ENCODE measurements at places on chromosomes 13 and 19.

- no peak for DNase-seq
Measured at GRCh38 chr13:79866436-79866835, 385.5 kb downstream of the NDFIP2 start.

DNA sequence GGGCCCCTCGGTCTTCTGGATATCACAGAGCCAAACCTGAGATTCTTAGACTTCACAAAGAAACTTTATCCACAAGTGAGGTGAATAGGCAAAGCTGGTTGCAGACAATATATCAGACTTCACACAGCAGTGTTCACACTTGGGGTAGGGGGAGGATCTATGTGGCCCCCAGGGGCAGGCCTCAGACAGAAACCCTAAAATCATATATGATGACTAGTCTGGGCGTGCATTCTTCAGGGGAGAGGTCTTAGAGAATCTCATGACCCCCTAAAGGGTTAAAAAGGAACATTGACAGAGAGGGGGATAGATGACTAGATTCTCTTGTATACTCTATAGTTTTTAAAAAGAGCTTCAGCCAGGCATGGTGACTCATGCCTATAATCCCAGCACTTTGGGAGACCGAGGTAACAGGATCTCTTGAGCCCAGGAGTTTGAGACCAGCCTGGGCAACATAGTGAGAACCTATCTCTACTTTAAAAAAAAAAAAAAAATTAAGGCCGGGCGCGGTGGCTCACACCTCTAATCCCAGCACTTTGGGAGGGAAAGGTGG is 2.8 kb downstream of the TYROBP start:
- no peak for DNase-seq

DNA sequence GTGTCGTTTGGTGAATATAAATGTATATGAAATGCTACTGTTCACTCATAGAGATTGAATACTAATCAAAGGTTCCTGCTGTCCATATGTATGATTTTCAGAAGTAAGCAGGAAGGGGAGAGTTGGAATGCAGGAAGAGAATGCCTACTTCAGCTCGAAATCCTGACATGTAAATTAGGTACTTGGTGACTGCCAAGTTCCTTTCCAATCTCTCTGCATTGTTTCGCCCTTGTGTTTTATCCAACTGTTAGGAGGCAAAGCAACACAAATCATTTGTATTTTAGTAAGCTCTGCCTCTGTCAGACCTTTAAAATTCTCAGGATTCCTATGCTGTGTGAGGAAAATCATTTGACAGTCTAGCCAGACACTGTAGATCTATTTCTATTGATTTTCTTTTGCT is 9.0 kb downstream of the STARD13 start:
- no peak for DNase-seq

GRCh38 chr19:56085571-56086275 is 35.4 kb downstream of the ZNF787 start:
- DNase-seq: no peak

DNA sequence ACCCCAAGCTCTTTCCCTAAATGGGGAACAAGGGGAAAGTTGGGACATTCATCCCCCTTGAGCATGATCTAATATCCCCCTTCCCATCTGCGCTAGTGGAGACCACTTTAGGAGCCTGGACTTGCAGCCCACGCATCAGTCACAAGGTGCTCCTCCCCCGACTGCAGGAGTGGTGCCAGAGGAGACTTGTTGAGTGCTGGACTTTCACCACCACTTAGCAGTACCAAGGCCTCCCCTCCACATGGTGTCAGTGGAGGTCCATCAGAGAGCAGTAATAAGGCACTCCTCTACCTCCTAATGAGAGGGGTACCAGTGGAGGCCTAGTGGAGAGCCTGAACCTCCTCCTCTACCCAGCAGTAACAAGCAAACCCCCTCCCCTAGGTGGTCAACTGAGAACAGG is 22.5 kb downstream of the CAB39L start:
- no peak for DNase-seq

DNA sequence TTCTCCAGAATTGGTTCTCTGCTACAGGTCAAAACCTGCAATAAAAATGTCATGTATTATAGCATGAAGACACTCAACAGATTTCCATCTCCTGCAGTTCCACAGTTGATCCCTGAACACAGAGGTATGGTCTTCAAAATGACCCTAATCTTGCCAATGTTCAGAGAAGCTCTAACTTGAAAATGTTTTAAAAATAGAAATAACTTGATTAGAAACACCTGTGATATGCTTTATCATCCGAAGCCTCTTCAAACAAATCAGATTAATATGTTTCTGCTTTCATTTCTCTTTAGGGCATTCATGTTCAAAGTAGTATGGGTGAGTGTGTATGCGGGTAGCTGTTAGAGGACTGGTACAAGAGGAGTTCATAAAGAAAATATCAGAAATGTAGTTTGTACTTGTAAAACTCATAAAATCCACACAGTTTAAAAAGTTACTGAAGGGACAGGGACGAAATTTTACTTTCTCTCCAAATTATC is 60.4 kb downstream of the KCNRG start:
- no peak for DNase-seq

- no peak for DNase-seq
Measured at GRCh38 chr19:7842661-7843294, 12.8 kb downstream of the EVI5L start.

GRCh38 chr13:94858856-94859255 is 146.5 kb upstream of the SOX21 start:
- no peak for DNase-seq

DNA sequence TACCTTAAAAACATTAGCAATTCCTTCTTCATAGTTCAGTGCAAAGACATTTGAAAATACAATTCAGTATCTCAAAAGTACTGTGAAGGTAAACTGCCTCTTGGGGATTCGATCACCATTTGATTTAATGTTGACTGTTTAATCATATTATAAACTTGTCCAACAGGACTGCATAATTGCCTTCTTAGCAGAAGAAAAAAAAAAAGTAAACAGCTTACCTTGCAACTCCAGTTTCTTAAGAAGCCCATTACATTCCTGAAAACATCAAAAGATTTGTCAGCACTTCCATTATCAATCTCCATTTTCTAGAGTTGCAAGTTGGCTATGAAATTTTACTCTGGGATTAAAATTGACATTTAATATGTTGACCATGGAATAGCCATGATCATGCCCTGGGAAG is 1154.6 kb downstream of the OLFM4 start:
- no peak for DNase-seq

- no peak for DNase-seq
Measured at GRCh38 chr13:106381091-106381490, 154.4 kb downstream of the EFNB2 start.

- no peak for DNase-seq
Measured at GRCh38 chr13:95676105-95676761, 706 bp upstream of the DNAJC3 start.

GRCh38 chr13:104937881-104938280 is 1597.6 kb downstream of the EFNB2 start:
- DNase-seq: no peak

- no peak for DNase-seq
Measured at GRCh38 chr13:89066868-89067466, 1395.8 kb downstream of the SLITRK5 start.

- DNase-seq: no peak
Measured at GRCh38 chr19:13684021-13684420, 80.3 kb upstream of the MRI1 start.

- no peak for DNase-seq
Measured at GRCh38 chr13:38216181-38216580, 133.5 kb upstream of the UFM1 start.

DNA sequence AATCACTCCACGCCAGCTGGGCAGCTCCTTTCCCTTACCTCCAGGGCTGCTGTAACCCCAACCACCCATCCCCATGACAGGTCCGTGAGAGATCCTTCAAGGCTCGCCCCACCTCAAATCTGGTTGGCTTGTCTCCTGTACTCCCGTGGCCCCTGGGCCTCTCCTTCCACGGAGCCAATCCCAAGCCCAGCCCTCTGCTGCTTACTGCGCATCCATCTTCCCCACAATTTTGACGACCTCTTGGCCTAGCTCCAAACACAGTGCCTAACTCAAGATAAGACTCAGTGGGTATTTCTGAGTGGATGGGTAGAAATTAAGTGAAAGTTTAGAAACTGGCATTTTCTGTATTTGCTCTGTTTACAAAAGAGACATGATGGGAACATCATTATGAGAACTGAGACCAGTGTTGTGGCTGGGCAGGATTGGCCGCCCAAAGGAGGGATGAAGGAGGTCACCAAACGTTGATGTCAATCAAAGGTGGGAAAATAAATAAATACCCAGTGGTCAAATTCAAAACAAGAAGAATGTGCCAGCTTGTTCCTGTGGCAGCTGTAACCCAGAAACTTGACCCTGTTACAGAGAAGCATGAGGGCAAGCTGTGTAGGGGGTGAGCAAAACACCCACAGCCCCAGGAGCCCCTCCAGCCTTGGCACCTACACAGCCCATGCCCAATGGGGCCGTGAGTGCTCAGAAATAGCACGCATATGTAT is 162.2 kb downstream of the ABCC4 start:
- no peak for DNase-seq

GRCh38 chr13:76266561-76266960 is 619.6 kb downstream of the KCTD12 start:
- no peak for DNase-seq

GRCh38 chr19:2952953-2953481 is 8.2 kb upstream of the ZNF77 start:
- no peak for DNase-seq

- no peak for DNase-seq
Measured at GRCh38 chr19:29265436-29265835, 52.5 kb upstream of the UQCRFS1 start.

GRCh38 chr13:108121406-108121805 is 93.9 kb downstream of the LIG4 start:
- no peak for DNase-seq

- DNase-seq: no peak
Measured at GRCh38 chr13:49810567-49811526, 18.4 kb upstream of the KPNA3 start.

- no peak for DNase-seq
Measured at GRCh38 chr19:16343156-16343555, 18.5 kb downstream of the KLF2 start.

DNA sequence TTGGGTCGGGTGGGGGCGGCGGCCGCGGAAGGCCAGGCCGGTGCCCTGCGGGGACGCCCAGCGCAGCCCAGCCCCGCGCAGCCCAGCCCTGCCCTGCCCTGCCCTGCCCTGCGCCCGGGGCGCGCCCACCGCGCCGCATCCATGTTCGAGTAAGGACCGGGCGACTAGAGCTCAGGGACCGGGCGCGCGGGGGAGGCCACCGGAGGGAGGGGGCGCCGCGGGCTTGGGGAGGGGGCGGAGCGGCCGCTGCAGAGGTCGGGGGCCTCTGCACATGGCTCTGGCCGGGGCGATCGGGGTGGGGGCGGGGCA is 169 bp downstream of the GRAMD1A start:
- DNase-seq: no peak

GRCh38 chr19:35114353-35115176 is 1.1 kb upstream of the FXYD3 start:
- DNase-seq: peak; percentile 54

GRCh38 chr19:28294395-28294794 is 918.6 kb downstream of the UQCRFS1 start:
- DNase-seq: no peak

- DNase-seq: no peak
Measured at GRCh38 chr13:108760129-108760528, 130.7 kb downstream of the MYO16 start.

- DNase-seq: no peak
Measured at GRCh38 chr19:28633319-28634018, 579.5 kb downstream of the UQCRFS1 start.

GRCh38 chr19:18433735-18434398 is 4.1 kb downstream of the ISYNA1 start:
- DNase-seq: no peak

GRCh38 chr13:39515224-39515714 is 87.7 kb downstream of the LHFPL6 start:
- no peak for DNase-seq

DNA sequence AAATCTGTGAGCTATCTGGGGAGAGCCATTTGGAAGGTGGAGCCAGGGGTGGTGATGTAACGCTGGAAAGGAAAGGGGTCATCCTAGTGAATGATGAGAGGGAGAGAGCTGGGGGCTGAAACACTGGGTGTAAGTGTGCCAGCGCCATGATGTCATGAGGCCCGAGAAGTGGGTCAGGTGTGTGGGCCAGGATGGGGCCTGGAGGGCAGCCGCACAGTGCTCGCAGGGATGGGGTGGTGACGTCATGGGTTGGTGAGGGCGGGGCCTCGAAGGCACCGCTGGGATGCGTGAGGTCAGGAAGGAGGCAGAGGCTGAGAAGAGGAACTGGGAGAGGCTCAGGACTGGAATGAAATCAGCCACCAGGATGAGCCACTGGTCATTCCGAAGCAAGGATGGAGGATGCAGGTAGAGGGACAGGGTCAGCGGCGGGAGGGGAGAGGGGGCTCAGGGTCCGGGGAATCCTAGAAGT is 4.4 kb downstream of the CCDC61 start:
- DNase-seq: no peak

DNA sequence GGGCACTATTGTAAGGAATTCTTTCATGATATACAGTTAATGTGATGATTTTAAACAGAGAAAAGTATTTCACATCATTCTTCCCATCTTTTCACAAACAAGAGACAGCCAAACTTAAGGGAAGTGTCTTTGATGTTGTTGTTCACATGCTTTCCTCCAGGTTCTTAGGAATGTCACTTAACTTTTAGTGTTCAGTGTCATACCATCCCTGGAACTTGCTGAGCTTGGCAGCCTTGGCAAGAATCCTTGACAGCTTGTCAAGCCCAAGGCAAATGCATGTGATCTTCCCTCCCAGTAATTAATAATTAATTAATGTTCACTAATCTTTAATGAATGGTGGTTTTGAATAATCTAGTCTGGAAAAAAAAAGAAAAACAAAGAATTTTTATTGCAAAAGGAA is 727.9 kb upstream of the PRR20A start:
- DNase-seq: no peak

GRCh38 chr13:30093236-30093635 is 214.1 kb downstream of the KATNAL1 start:
- no peak for DNase-seq

- DNase-seq: no peak
Measured at GRCh38 chr13:20121159-20121525, 39.7 kb downstream of the GJA3 start.

DNA sequence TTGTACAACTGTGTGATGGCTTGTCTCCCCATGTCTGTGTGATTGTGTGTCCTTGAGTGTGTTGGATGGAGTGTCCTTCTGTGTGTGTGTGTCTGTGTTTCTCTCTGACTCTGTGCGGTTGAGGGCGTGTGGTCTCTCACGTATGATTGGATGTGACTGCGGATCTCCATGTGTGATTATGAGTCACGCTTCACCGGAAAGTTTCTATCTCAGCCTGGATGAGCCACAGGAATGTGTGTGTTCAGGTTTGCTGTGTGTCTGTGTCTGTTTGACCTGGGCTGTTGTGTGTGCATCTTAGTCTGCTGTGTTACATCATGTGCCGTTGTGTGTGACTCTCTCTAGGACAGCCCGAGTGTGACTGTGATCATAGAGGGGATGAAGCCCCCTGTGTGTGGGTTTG is 15.5 kb upstream of the ZNF835 start:
- no peak for DNase-seq

- DNase-seq: no peak
Measured at GRCh38 chr19:54481326-54481930, 8.3 kb upstream of the CDC42EP5 start.

GRCh38 chr13:25886438-25887214 is 165.2 kb downstream of the SHISA2 start:
- DNase-seq: no peak

Measured in T-helper 17 cell (primary cell).